ENCODE measurements at places on chromosomes 7 and 10. TPM values are rescaled to one million over a fixed set of nuclear protein-coding genes. Genes with fewer than 3 reads are reported as not detected.

LRRC61 gene
- 27.5 TPM for total RNA-seq

- no peaks in the 10 kb centered on the region for H3K27me3 ChIP-seq
- H3K27ac ChIP-seq, result no peak overlapping the region
- no peaks in the 10 kb centered on the region for H3K36me3 ChIP-seq
- DNase-seq, result no peak
- H3K4me1 ChIP-seq, result peaks cover 8% of the 10 kb centered on the region
Measured at GRCh38 chr10:1548146-1548545, 189.2 kb downstream of the ADARB2 start.

DNA sequence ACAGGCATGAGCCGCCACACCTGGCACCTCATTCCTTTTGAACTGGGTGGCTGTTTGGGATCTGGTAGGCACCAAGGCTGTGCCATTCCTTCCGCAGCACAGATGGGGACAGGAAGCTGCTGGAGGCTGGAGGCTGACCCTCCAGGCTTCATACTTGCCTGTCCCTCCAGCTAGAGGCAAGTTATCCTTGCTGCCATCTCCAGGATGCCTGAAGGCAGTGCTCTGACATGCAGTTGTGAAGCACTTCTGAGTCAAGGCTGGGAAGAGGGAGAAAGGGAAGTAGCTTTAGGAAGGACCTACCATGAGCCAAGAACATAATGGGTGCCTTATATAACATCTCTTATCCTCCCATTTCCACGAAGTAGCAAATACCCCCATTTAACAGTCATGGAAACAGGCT is 9.5 kb downstream of the MARVELD1 start:
- no peak for DNase-seq
- no peaks in the 10 kb centered on the region for H3K4me1 ChIP-seq
- H3K4me3 ChIP-seq, result no peak overlapping the region
- H3K27ac ChIP-seq, result no peak overlapping the region
- peaks cover 6% of the 10 kb centered on the region for H3K27me3 ChIP-seq

GRCh38 chr7:137656227-137656849 is 190.4 kb downstream of the DGKI start:
- H3K4me1 ChIP-seq, result no peaks in the 10 kb centered on the region
- H3K4me3 ChIP-seq, result no peak overlapping the region
- peaks cover 4% of the 10 kb centered on the region for H3K27me3 ChIP-seq
- no peaks in the 10 kb centered on the region for H3K36me3 ChIP-seq
- H3K27ac ChIP-seq, result no peak overlapping the region

- H3K4me1 ChIP-seq, result peaks cover 6% of the 10 kb centered on the region
- H3K27ac ChIP-seq, result no peak overlapping the region
- no peaks in the 10 kb centered on the region for H3K27me3 ChIP-seq
- DNase-seq, result no peak
Measured at GRCh38 chr7:111238886-111239285, 148.0 kb downstream of the LRRN3 start.

GRCh38 chr7:10257438-10257837 is 716.2 kb upstream of the PHF14 start:
- H3K27me3 ChIP-seq, result no peaks in the 10 kb centered on the region
- H3K27ac ChIP-seq, result no peak overlapping the region
- H3K36me3 ChIP-seq, result no peaks in the 10 kb centered on the region
- DNase-seq, result no peak
- H3K4me3 ChIP-seq, result no peak overlapping the region

- peaks cover 48% of the 10 kb centered on the region for H3K36me3 ChIP-seq
- H3K4me3 ChIP-seq, result no peak overlapping the region
- H3K27ac ChIP-seq, result no peak overlapping the region
- DNase-seq, result no peak
- H3K4me1 ChIP-seq, result peaks cover 11% of the 10 kb centered on the region
Measured at GRCh38 chr7:152307902-152308301, 127.9 kb downstream of the KMT2C start.

- peak overlapping the region; percentile 80 for H3K4me3 ChIP-seq
- peaks cover 48% of the 10 kb centered on the region for H3K27me3 ChIP-seq
- H3K4me1 ChIP-seq, result peaks cover 13% of the 10 kb centered on the region
- H3K36me3 ChIP-seq, result peaks cover 2% of the 10 kb centered on the region
Measured at GRCh38 chr7:128136215-128136597, 104.9 kb upstream of the LEP start.

DNA sequence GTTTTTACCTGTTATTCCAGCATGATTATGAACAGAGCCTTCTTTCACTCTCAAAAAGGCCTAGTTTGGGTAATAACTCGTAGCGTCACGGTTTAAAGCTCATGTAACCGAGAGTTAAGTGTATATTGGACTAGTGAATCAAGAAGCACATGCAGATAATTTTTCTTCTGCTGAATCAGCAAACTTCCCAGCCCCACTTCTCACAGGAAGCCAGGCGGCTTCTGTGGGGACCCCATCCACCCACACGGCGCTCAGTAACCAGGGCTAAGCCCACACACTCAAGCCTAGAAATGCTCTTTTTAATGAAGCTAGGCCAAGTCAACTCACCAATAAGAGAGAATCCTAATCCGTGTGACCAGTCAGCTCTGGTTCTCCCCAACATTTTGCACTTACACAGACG is 191.2 kb upstream of the MGMT start:
- H3K36me3 ChIP-seq, result no peaks in the 10 kb centered on the region
- no peak for DNase-seq
- H3K27ac ChIP-seq, result no peak overlapping the region
- no peak overlapping the region for H3K4me3 ChIP-seq
- no peaks in the 10 kb centered on the region for H3K4me1 ChIP-seq

DNA sequence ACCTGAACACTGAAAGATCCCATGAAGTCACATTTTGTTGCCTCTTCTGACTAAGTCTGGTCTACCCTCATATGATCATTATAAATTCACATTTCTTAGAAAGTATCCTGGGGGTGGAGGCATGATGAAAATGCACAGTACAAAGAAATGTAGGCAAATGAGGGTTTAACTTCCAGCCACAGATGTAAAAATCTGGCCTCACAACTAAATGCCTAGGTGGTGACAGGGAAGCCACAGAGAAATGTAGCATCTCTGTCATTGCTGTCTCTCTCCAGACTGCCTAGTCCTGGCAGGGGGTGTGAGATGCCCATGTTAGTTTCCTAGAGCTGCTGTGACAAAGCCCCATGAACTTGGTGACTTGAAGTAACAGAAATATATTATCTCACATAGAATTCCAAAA is 395.9 kb downstream of the SORCS3 start:
- no peaks in the 10 kb centered on the region for H3K27me3 ChIP-seq
- H3K36me3 ChIP-seq, result no peaks in the 10 kb centered on the region
- DNase-seq, result no peak
- no peak overlapping the region for H3K27ac ChIP-seq
- H3K4me3 ChIP-seq, result no peak overlapping the region

DNA sequence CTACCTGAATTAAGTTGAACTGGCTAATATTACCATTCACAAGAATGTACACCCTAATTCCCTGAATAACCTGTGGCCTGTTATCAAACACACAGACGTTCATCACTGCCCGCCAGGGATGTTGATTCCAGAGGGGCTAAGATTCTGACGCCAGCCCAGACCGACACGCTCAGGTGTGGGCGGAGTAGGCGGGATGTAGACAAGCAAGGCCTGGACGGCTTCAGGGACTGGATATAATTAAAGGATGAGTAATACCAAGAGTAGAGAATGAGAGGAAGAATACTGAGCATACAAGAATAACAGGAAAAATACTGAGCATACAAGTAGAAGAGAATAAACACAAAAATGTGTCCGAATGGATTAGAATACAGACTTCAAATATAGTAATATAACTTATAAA is 29.0 kb downstream of the CUBN start:
- no peak overlapping the region for H3K27ac ChIP-seq
- no peak for DNase-seq
- no peaks in the 10 kb centered on the region for H3K36me3 ChIP-seq
- peaks cover 2% of the 10 kb centered on the region for H3K27me3 ChIP-seq
- H3K4me1 ChIP-seq, result peaks cover 2% of the 10 kb centered on the region
- H3K4me3 ChIP-seq, result no peak overlapping the region

- H3K4me3 ChIP-seq, result no peak overlapping the region
- no peak overlapping the region for H3K27ac ChIP-seq
- no peaks in the 10 kb centered on the region for H3K36me3 ChIP-seq
- no peak for DNase-seq
Measured at GRCh38 chr10:23469596-23470237, 30.8 kb downstream of the OTUD1 start.

DNA sequence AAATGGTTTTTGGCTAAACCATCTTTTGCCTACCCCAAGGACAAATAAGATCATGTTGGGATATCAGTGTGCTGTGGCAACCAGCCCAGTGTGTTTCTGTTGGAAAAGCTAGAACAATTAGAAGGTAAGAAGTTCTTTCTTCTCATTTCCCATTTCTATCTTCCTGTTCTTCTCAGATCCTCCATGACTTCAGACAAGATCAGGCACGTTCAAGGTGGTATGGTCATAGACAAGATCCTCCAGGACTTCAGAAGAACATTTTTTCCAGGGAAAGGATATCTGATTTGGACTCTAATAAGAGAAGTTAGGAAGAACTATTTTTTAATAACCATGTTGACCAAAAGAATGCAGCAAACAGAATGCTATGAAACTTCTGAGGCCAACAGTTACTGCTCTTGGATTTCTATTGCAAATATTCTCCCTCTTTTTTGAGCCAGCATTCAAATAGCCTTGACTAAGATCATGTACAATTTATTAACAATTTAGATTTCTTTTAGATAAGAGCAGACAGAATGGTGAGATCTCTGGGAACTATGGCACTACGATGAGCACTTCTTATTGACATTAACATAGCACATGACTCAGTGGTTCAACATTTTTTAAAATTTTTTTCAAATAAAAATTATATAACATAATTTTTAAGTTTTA is 15.9 kb downstream of the HYCC1 start:
- H3K4me3 ChIP-seq, result no peak overlapping the region
- no peaks in the 10 kb centered on the region for H3K27me3 ChIP-seq
- peaks cover 59% of the 10 kb centered on the region for H3K4me1 ChIP-seq
- no peak overlapping the region for H3K27ac ChIP-seq

DNA sequence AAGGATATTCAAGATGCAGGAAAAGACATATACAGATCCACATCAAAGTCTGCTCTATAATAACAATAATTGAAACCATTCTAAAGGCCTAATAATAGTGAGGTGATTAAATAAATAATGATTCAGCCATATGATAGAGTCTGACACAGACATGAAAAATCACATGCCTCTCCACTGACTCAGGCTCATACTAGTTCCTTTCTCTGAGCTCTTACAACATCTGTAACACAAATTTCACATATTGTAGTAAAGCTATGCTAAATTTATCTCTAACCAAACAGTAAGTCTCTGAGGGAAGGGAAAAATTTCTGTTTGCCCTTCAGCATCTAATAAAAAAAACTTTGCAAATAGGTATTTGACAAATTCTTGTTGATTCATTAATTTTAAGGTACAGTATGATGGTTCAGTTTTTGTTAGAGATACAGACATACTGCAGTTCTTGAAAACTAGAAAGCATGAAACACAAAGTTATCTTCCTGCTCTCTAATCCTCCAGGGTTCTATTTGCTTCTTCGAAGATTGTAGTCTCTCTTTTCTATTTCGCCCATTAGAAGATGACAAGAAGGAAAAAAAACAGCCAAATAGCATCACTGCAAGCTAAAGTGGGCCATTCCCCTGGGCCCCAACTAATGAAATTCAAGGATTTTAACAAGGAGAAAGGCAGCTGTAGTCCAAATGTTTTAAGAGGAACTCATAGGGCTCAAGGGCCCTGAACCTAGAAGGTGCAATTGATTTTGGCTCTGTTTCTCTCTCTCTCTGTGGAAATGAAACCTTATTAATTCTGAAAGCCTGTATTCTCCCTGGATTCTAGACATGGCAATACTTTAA is 53.9 kb downstream of the CUBN start:
- peaks cover 6% of the 10 kb centered on the region for H3K4me1 ChIP-seq
- no peaks in the 10 kb centered on the region for H3K36me3 ChIP-seq
- H3K4me3 ChIP-seq, result no peak overlapping the region
- peaks cover under 1% of the 10 kb centered on the region for H3K27me3 ChIP-seq
- DNase-seq, result no peak

DNA sequence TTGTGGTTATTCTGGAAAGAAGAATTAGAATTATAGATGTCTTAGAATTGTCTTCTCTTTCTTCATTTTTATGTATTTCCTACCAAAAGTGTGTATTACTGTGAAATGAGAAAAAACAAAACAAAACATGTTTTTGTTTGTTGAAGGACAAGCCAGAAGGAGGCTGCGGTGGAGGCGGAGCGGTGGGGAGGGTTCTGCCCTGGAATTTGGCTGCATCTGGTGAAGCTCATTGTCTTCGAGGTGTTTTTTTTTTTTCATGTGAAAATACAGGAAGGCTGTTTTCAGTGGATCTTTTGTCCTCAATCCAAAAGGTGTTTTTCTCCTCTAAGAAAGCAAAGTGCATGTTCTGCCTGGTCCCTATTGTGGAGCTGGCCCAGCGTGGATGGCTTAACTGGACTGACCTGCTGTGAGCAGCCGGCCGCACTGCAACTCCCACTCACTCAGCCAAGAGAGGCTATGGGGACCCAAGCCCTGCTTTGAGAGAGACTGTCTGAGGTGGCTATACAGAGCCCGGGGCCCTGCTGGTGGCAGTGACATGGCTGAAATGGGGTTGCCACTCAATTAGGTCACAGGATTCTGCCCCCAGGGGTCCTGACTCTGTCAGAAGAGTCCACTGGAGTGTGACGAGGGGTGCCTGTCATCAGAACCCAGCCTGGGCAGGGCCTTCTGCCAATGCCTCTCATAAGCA is 184.9 kb upstream of the MKI67 start:
- H3K4me1 ChIP-seq, result no peaks in the 10 kb centered on the region
- H3K27me3 ChIP-seq, result no peaks in the 10 kb centered on the region
- no peak overlapping the region for H3K27ac ChIP-seq
- no peak overlapping the region for H3K4me3 ChIP-seq

GRCh38 chr7:135179321-135179925 is 8.9 kb upstream of the CYREN start:
- H3K4me1 ChIP-seq, result no peaks in the 10 kb centered on the region
- H3K27me3 ChIP-seq, result no peaks in the 10 kb centered on the region
- H3K27ac ChIP-seq, result no peak overlapping the region
- DNase-seq, result no peak
- peaks cover 48% of the 10 kb centered on the region for H3K36me3 ChIP-seq

- H3K4me3 ChIP-seq, result no peak overlapping the region
- peaks cover 50% of the 10 kb centered on the region for H3K4me1 ChIP-seq
- no peak for DNase-seq
- H3K27ac ChIP-seq, result no peak overlapping the region
Measured at GRCh38 chr10:30788307-30788706, 158.8 kb upstream of the LYZL2 start.

DNA sequence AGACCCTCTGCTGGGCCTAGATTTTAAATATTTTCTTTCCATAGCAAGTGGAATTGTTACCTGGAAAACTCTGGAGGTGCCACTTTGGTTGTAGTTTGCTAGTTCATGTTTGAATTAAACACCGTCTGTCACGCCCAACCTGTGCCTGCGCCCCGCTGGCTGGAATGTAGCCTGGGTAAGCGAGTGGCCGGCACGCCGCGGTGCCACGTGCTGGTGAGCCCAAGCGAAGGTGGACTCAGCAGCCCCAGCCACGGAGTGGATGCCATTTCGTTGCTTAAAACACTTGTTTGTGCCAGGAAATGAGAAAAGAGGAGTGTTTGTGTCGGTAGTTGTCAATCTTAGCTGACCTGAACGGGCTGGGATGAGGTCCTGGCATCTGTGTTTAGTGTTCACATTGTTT is 2.7 kb downstream of the GET4 start:
- peaks cover 13% of the 10 kb centered on the region for H3K36me3 ChIP-seq
- peak overlapping the region; percentile 24 for H3K4me3 ChIP-seq
- peaks cover 8% of the 10 kb centered on the region for H3K4me1 ChIP-seq
- H3K27me3 ChIP-seq, result no peaks in the 10 kb centered on the region
- DNase-seq, result no peak
- no peak overlapping the region for H3K27ac ChIP-seq

Data from activated CD4-positive, alpha-beta T cell treated with anti-CD3 and anti-CD28 coated beads, Interleukin-2, amount 10 ng/mL, durations not matched to agents 24 days and 14 days (primary cell).